Mesangial cell (primary cell): ENCODE measurements at places on chromosomes 4 and X. TPM values are rescaled to one million over a fixed set of nuclear protein-coding genes. Genes with fewer than 3 reads are reported as not detected.

The NEXMIF gene
- under 0.01 and 0.13 TPM in 2 replicates for total RNA-seq

The PLP1 gene
- not detected in 2 replicates for total RNA-seq

The WNK3 gene
- 1.3 and 1.5 TPM in 2 replicates for total RNA-seq

The MYOZ2 gene
- total RNA-seq: not detected in 2 replicates

The NOCT gene
- 22.2 and 35.7 TPM in 2 replicates for total RNA-seq

The ZNF157 gene
- 0.13 and 0.33 TPM in 2 replicates for total RNA-seq

The MTMR8 gene
- 0.13 and 0.81 TPM in 2 replicates for total RNA-seq

The NAP1L5 gene
- 2.0 and 2.9 TPM in 2 replicates for total RNA-seq

The EVC gene
- total RNA-seq: 26.7 and 97.1 TPM in 2 replicates

The GAB1 gene
- total RNA-seq: 5.1 and 8.7 TPM in 2 replicates

The SPANXA2 gene
- total RNA-seq: not detected in 2 replicates

The MAP9 gene
- total RNA-seq: 3.9 and 7.7 TPM in 2 replicates

The TXK gene
- 0.13 and 0.81 TPM in 2 replicates for total RNA-seq

The MAGEA12 gene
- not detected in 2 replicates for total RNA-seq

The PLK4 gene
- total RNA-seq: 1.5 and 21.7 TPM in 2 replicates

The SPP1 gene
- total RNA-seq: 46.0 and 349 TPM in 2 replicates

The SLIT2 gene
- total RNA-seq: 3.7 and 9.0 TPM in 2 replicates

The APOOL gene
- total RNA-seq: 3.4 and 6.6 TPM in 2 replicates

The AMOT gene
- 8.1 and 18.4 TPM in 2 replicates for total RNA-seq

The USP46 gene
- 8.5 and 8.8 TPM in 2 replicates for total RNA-seq

The LAMTOR3 gene
- total RNA-seq: 24.1 and 33.2 TPM in 2 replicates

The CD38 gene
- total RNA-seq: under 0.01 and 0.38 TPM in 2 replicates

The GDPD2 gene
- 0.25 TPM in 1 of 2 replicates, not detected in the other for total RNA-seq

The AREG gene
- total RNA-seq: 35.4 and 36.3 TPM in 2 replicates

The BST1 gene
- 12.8 and 18.6 TPM in 2 replicates for total RNA-seq

The FGG gene
- total RNA-seq: 0.33 TPM in 1 of 2 replicates, not detected in the other

The GPM6B gene
- 0.13 and 1.1 TPM in 2 replicates for total RNA-seq

The SLITRK2 gene
- not detected in 2 replicates for total RNA-seq

The CXCL5 gene
- total RNA-seq: 12.4 and 25.9 TPM in 2 replicates

The GPR143 gene
- total RNA-seq: 27.1 and 33.6 TPM in 2 replicates

The DDIT4L gene
- 0.16 and 0.38 TPM in 2 replicates for total RNA-seq

The FOXR2 gene
- not detected in 2 replicates for total RNA-seq

The SPANXN3 gene
- 0.49 TPM in 1 of 2 replicates, not detected in the other for total RNA-seq

The AFF2 gene
- total RNA-seq: 0.16 and 0.38 TPM in 2 replicates

The MAP7D2 gene
- total RNA-seq: 0.65 and 1.6 TPM in 2 replicates

The TMEM150C gene
- total RNA-seq: 1.1 and 3.8 TPM in 2 replicates

The UGT2B10 gene
- not detected in 2 replicates for total RNA-seq
